ENCODE measurements at places on chromosomes 11 and 22.
A peak's percentile ranks its signal among the peaks of the same experiment; 100 is the strongest.

DNA sequence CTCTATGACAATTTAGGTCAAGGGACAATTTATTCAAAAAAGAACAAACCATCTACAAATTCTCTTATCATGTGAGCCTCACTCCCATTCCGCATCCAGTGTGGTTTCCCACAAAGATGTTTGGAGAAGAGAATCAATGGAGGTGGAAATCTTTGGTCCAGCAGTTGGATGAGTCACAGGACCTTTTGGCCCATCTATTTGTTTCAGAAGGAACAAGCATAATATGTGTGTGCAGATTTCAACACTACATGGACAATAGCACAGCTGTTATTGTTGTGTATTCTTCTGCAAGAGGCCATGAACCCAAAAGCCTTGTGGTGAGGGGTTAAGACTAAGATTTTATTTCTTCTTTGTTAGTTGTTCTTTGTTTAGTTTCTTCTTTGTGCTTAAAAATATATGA, 61.6 kb downstream of the OR10A6 start:
- DNase-seq = no peak

DNA sequence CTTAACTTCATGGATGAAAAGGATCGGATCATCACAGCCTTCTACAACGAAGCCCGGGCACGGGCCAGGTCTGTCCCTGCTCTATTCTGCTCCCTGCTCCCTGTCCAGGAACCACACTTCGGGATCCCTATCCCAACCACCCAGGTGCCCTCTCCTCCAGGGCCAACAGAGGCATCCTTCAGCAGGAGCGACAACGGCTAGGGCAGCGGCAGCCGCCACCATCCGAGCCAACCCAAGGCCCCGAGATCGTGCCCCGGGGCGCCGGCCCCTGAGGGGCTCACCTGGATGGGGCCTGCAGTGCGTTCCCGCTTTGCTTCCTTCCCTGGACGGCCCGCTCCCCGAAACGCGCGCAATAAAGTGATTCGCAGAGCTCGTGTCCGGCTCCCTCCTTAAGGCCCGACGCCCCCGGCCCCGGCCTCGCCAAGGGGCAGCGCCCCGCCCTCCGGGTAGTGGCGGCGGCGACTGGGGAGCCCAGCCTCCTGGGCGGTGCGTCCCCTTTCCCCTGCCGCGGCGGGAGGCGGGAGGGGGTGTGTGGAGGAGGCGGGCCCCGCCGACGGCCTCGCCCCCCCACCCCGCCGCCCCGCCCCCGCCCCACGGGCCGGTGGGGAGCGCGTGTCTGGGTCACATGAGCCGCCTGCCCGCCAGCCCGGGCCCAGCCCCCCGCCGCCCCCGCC, at the start of gene VEGFB:
Gene VEGFB, plus strand, starts transcription at position 672 of the 674 bp plus-strand sequence. CDS start 250 bp downstream, outside the sequence.
- DNase-seq = peak; percentile 83

- DNase-seq = peak; percentile 10
These were observed 260.8 kb downstream of the LARGE1 start for GRCh38 chr22:33659448-33659847.

- DNase-seq = peak; percentile 43
These were observed 3.3 kb upstream of the ARHGAP20 start for GRCh38 chr11:110715541-110715940.

DNA sequence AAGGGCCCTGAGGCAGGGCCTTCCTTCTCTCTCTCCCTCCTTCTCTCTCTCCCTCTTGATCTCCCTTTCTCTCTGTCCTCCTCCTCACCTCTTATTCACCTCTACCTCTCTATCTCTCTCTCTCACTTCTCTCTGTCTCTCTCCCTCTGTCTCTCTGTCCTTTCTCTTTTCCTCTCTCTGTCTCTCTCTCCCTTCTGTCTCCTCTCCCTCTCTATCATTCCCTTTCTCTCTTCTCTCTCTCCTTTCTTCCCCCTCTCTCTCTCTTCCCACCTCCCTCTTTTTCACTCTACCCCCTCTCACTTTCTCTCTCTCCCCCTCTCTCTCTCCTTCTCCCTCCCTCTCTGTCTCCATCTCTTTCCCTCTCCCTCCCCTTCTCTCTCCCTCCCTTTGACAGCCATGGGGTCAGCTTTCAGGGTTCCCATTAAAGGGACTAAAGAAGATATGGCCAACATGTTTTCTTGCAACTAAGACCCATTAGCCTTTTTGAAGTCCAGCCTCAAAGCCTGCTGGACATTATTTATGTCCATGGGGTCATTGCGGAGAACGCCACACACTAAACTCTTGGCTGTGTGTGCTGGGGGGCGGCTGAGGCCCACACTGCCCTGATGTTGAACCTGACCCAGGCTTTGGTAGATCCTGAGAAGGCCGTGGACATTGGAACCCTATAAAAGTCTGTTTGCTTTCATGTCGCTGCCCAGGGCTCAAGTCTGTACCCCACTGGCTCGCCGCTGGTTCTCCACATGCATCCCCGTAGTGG, 15.0 kb downstream of the ANO1 start:
- DNase-seq = no peak

DNA sequence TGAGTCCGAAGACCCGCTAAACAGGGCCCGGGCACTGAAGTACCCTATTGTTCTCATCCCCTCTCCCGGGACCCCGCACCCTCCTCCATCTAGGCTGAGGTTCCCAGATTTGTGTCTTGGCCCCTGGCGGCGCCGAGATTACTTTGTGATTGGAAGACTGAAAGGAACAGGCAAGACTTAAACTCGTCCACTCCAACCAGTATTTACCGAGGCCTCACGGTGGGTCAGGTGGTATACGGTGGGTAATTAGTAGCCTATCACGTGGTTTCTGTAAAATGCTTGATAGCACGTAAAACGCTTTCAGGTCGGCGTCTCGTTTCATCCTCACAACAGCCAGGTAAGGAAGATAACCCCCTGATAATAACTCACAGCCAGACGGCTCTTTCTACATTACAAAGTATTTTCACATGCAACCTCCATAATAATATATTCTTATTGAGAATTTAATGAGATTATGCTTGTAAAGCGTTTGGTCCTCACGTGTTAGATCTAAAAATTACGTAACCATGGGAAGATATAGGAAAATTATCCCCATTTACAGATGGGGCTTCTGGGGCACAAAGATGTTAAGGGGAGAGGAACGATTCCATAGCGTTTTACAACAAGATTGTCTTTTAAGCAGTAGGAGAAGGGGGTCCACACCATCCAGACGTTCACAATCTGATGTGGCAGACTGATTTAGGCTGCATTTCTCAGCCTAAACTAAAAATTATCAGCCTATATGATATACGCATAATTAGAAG, 642 bp upstream of the PIK3C2A start:
- DNase-seq = peak; percentile 44

- DNase-seq = no peak
These were observed 23.2 kb upstream of the UBASH3B start for GRCh38 chr11:122632181-122632824.

GRCh38 chr11:86672007-86672621, at the start of gene ME3:
Gene ME3 (minus strand): TSS chr11:86672616.
- DNase-seq = peak; percentile 71

DNA sequence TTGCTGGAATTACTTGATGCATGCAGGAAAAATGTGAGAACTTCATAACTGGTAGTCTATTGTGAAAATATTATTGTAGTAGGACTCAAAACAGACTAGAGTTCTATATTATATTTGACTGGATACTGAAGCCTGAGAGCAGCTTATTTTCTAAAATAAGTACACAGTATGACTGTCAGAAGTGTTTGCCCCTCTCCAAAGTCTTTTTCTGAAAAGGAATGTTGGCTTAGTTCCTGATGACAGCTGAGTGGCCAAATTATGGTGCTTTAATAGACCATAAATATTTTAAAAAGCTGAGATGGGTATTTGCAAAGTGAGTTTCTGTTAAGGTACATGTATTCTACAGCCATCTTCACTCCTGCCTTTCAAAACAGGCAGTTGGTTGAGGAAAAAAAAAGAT, 13.1 kb downstream of the ZBED5 start:
- no peak for DNase-seq

- DNase-seq = no peak
These were observed 255.5 kb upstream of the SESN3 start for GRCh38 chr11:95486466-95486865.

DNA sequence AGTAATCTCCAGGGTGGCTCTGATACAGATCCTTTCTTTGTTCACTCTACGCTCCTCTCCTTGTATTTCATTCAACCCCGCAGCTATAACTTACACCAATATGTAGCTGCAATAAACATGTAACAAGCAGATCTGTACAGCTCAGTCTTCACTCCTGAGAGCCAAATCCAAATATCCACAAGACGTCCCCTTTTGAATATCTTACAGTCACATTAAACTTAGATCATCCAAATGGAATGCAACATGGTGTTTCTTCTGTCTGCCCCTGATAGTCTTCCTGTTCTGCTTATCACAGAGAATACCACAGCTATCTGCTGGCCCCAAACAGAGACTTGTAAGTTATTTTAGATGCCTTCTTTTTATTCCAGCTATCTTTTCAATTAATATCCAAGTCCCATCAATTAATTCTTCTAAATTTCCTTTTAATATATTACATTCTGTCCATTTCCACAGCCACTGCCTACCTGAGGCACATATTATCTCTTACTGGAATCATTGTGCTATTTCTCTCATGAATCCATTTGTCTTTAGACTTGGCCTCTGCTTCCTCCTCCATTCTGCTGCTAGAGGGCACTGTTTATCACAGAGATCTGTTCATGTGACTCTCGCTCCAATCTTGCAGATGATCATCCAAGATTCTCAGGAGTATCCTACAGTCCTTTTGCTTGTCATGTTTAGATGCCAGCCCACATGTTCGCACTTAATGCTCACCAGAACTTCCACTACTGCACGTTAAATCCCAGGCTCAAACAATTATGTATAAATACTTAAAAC, 908.6 kb downstream of the NTM start:
- DNase-seq = peak; percentile 63

GRCh38 chr11:120988603-120989002, 35.3 kb upstream of the TBCEL start:
- DNase-seq = no peak

- peak; percentile 87 for DNase-seq
These were observed 63.7 kb downstream of the CYTH4 start for GRCh38 chr22:37345863-37346504.

- DNase-seq = no peak
These were observed 38.3 kb downstream of the PDGFB start for GRCh38 chr22:39206491-39206890.

- DNase-seq = no peak
These were observed 32.0 kb downstream of the CD82 start for GRCh38 chr11:44597358-44598012.

- no peak for DNase-seq
These were observed 2.1 kb upstream of the LZTR1 start for GRCh38 chr22:20979940-20980453.

DNA sequence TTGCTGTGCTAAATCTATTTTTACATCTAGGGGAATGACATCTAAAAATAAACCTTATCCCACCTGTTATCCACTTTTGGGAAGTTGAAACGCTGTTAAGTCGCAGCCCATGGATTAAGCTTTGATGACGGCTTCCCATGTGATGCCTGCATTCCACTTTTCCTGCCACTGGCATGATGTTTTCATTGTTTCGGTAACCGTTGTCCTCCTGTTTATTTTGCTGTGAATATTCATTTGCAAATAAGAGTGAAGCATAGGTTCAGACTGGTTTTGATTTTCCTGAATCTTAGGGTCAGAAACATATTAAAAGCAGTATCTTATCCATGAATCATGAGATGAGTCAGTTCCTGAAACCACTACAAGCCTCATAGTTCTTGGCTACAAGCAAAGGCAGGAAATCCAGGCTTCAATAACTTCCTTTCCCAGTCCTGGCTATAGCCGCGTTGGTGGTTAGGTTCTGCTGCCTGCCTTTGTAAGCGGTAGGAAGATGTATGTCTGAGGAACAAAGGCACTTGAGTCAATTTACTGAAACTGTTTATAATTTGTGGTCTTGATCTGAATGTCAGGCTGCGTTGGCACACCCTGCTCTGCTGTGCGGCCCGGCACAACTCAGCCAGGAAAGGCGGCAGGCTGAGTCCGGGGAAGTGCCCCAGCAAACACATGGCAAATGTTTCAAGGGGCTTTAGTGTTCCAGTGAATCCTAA, 19.4 kb downstream of the TEAD1 start:
- DNase-seq = peak; percentile 86

GRCh38 chr11:10490032-10490397, 35.0 kb downstream of the AMPD3 start:
- no peak for DNase-seq

GRCh38 chr22:36955691-36956090, 42.3 kb downstream of the CSF2RB start:
- DNase-seq = no peak

GRCh38 chr11:76190376-76190775, 15.9 kb downstream of the WNT11 start:
- DNase-seq = no peak

DNA sequence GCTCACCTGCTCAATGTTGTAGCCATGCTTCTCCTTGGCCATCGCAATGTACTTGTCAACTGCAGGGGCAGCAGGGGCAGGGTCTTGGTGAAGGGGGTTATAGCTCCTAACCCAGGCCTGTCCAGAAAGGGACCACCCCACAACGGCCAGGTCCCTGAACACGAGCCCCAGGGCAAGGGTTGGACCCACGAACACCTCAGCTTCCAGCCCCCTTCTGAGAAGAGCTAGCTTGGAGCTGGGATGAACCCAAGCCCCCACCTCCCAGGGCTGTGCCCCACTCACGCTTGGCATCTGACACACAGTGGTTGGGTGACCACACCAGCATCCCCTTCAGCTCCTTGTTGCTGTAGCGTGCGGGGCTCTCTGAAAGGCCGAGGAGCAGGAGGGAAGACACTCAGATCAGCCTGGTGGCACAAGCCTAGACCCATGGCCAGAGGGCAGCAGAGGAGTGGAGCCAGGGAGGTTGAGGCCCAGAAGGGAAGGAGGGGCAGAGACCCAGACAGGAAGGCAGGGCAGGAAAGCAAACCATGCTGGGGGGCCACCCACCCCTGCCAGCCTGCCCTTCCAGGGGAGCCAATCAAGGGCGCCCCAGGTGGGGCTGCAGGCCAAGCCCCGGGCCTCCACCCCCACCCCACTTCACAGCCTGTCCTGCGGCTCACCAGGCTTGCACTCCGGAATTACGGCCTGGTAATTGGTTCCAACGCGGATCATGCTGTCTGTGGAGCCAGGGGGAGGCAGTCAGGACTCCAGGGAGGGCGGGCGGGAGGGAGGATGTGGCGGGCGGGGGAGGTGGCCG, 1.9 kb downstream of the RCOR2 start:
- no peak for DNase-seq

DNA sequence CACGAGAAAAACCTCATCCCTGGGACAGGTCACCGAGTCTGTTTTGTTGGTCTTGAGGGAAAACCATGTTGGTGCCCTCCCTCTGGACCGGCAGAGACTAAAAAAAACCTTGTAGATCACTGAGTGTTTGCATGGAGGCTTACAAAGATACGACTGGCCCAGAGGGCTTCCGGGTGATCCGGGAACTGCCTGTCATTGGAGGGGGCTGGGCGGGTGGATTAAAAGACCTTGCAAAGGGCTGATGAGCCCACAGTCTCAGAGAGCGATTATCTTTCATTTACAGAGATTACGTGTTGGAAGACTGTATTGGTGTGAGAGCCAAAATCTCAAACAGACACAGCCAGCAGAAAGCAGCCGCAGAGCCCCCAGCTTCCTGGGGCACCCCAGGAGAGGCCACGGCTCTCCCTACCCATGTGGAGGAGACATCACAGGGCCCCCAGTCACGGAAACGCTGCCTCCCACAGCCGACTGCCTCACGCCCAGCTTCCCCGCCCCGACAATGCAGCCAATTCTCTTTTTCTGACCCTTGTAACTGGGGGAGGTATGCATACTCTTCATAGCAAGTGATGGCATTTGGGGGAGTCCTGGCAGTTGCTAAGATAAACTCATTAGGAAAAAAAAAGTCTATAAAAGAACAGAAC, 426.4 kb downstream of the CTTN start:
- DNase-seq = no peak
